ENCODE measurements at places on chromosomes 13 and 19. TPM values are rescaled to one million over a fixed set of nuclear protein-coding genes. Genes with fewer than 3 reads are reported as not detected.

GRK1 gene
- total RNA-seq, result not detected

NTN5 gene
- 0.07 TPM for total RNA-seq

CGB5 gene
- total RNA-seq, result 0.39 TPM

AKT2 gene
- total RNA-seq, result 203 TPM

NXNL1 gene
- total RNA-seq, result not detected

ZNF492 gene
- not detected for total RNA-seq

ZNF563 gene
- total RNA-seq, result not detected

CA11 gene
- 11.4 TPM for total RNA-seq

MAMSTR gene
- 0.30 TPM for total RNA-seq

OR7C1 gene
- not detected for total RNA-seq

LILRA2 gene
- total RNA-seq, result not detected

TEX29 gene
- total RNA-seq, result not detected

DCLK1 gene
- 1.4 TPM for total RNA-seq

TMEM59L gene
- total RNA-seq, result 5.2 TPM

SHC2 gene
- total RNA-seq, result 1.6 TPM

C3 gene
- total RNA-seq, result 60.4 TPM

S1PR5 gene
- 1.1 TPM for total RNA-seq

CRX gene
- total RNA-seq, result not detected

KCTD15 gene
- total RNA-seq, result 67.0 TPM

ONECUT3 gene
- total RNA-seq, result not detected

SUGP2 gene
- 17.5 TPM for total RNA-seq

IZUMO1 gene
- not detected for total RNA-seq

KISS1R gene
- total RNA-seq, result 0.43 TPM

ZNF541 gene
- total RNA-seq, result not detected

IRGC gene
- not detected for total RNA-seq

LILRB3 gene
- 0.30 TPM for total RNA-seq

ZSCAN1 gene
- total RNA-seq, result not detected

PNMA8A gene
- 9.1 TPM for total RNA-seq

FCAR gene
- not detected for total RNA-seq
